ENCODE measurements at places on chromosomes 1 and 21.
A peak's percentile ranks its signal among the peaks of the same experiment; 100 is the strongest.

DNA sequence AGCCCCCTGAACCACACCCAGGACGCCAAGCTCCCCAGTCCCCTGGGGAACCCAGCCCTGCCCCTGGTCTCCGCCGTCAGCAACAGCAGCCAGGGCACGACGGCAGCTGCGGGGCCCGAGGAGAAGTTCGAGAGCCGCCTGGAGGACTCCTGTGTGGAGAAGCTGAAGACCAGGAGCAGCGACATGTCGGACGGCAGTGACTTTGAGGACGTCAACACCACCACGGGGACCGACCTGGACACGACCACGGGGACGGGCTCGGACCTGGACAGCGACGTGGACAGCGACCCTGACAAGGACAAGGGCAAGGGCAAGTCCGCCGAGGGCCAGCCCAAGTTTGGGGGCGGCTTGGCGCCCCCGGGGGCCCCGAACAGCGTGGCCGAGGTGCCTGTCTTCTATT is 42.7 kb upstream of the ARHGEF16 start:
- DNase-seq, result no peak

GRCh38 chr1:231986631-231987336 is 360.2 kb downstream of the DISC1 start:
- DNase-seq, result no peak

DNA sequence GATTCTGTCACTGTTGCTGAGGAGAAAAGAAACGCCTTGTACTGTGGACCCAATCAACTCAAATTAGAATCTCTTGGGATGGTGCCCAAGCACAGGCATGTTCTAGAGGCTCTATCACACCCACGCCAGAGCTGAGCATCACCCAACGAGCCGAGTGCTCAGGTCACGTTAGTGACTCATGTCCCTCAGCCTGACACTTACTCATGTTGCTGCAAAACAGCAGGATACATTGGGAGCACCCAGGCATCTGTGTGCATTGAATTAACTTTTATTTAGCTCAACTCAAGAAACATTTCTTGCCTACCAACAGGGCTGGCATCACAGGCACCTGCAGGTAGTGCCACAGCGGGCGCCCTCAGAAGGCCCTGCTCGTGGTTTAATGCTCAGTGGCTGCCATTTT is 149.8 kb downstream of the ETS2 start:
- DNase-seq, result no peak

DNA sequence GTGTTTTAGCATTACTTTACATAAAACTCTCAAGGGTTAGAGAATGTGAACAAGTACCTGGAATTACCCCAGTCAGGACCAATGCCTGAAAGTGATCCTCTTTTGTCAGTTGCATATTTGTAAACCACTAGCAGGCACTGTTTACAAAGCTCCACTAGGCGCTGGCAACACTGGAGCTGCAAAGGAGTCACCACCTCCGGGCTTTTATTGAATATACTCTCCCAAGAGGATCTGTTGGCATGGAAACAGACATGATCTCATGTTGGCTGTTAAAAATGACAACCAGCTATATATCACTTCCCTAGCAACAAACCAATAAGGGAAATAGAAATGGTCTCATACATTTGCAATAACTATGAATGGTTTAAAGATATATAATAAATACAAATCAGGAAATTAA is 116.0 kb downstream of the TTLL7 start:
- no peak for DNase-seq

DNA sequence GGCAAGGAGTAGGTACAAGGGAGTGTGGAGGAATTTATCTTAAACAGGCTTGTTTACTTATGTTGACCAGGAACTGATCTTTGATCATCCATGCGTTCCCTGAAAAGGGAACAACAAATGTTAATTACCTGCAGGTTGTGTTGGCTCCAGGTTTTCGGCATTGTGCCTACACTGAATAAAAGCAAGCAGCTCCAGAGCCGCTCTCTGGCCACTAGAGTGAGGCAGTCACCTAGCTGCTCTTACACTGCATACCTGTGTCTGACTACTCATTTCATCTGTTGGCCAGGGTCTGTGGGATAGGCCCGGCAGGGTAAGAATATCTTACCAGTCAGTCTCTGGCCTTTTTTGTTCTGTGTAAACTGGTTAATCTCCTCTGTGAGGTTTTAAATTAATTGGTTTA is 183.6 kb downstream of the HFM1 start:
- no peak for DNase-seq

- DNase-seq, result peak; percentile 2
These were observed 729 bp downstream of the APP start for GRCh38 chr21:26169611-26170470.

GRCh38 chr1:192489047-192489446 is 86.5 kb upstream of the RGS1 start:
- no peak for DNase-seq

- DNase-seq, result no peak
These were observed 2.1 kb downstream of the C1orf35 start for GRCh38 chr1:228100822-228101613.

DNA sequence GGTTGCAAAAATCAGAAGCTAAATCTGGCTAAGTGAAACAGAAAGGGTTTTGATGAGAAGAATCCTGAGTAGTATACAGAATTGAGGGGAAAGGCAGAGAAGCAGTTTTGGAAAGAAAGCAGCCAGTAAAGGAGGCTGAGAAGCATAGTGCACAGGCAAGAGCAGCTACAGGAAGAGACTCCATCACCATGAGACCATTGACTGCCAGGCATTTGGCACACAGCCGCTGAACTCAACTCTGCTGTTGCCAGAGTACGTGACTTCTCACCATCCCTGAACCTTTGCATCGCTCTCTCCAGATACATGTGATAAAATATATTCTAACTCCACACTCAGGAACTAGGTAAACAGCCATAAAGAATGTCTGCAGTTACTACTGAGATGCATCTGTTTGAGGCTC is 128.3 kb upstream of the C1orf21 start:
- no peak for DNase-seq

DNA sequence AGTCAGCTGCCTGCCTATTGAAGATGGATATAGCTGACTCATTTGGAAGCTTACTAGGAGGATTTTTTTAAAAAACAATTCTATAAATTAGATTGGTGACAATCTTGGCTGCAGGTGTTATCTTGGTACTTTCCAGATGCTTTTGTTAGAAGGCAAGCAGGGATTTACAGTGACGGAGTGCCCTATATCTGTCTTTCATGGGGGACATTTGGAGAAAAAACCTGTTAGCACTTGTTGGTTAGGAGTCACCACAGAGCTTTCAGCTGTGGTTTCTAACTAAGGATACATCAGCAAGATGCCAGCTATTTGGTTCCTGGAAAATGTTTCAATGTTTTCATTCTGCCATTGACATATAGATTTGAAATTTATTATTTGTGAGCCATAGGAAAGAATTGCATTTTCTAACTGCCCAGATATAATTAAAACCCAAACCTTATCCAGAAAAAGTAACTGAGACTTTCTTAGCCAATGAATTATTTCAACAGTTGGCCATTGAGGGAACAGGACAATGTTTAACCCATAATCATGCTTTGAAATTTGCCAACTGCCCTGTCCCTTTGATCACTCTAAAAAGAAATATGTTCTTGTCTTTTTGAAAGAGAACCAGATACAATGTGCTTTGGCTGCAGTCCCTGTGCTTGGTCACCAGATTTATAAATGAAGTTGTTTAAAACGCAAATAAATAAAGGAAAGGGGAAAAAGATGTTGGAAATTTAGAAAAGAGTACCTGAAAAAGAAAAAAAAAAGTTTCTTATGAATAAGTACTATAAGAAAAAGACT is 761.0 kb upstream of the CXADR start:
- DNase-seq, result no peak

DNA sequence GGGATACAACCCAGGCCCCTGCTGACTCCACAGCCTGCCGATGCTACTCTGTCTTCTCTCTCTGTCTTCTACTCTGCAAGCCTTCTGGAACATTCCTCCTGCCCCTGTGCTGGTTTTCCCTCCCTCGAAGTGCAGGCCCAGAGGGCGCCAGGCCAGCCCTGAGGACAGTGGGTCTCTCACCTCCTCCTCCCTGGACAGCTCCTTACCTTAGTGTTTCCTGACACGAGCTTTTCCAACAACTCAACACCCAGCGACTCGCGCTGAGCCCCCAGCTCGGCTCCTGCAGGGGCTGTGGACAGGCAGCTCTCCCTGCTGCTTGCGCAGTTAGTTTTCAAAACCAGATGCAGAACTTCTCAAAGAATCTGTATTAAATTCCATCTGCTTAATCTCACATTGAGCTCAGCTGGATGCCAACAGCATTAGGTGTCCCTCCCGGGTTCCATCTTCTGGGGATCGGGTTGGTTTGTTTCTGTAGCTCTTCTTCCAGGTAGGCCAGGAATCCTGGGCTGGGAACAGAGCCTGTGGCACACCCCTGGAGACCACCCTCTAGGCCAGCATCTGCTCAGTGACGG is 54.2 kb downstream of the PTPRU start:
- DNase-seq, result no peak

GRCh38 chr1:94539496-94539895 is 2.1 kb downstream of the F3 start:
- DNase-seq, result no peak

DNA sequence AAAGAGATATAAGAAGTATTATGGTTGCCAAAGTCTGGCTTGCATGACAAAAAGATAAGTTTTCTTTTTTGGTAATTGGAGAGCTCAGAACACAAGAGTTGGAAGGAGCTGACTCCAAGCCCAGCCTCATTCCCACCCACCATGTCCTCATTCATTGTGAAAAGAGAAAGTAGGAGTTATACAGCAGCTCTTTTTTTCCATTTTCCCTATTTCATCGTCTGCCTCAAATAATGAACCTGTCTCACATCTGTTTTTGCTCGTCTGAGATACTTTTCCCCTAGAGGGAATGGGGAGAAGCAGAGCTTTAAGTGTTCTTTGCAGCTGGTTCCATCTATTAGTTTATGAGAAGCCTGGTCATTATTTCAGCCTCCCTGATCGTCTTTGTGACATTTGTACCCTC is 34.7 kb downstream of the AGT start:
- no peak for DNase-seq

DNA sequence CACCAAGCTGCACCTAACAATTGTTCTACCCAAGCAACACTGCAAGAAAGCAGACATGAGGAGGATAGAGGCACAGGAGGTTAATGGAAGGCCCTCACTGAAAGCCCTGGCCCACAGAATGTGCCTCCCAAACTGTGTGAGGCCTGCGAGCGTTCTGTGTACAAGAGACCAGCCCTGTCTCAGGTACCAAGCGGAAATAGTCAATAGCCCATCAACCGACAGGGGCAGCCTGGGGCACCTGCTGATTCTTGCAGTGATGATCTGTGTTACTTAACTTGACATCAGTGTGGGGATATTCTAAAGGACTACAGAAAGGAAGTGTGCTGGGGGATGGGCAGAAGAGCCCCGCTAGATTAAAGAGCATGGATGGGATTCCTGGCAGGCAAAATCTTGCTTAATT is 392.4 kb downstream of the KCNH1 start:
- no peak for DNase-seq

- no peak for DNase-seq
These were observed 23.5 kb upstream of the CR2 start for GRCh38 chr1:207430602-207431001.

DNA sequence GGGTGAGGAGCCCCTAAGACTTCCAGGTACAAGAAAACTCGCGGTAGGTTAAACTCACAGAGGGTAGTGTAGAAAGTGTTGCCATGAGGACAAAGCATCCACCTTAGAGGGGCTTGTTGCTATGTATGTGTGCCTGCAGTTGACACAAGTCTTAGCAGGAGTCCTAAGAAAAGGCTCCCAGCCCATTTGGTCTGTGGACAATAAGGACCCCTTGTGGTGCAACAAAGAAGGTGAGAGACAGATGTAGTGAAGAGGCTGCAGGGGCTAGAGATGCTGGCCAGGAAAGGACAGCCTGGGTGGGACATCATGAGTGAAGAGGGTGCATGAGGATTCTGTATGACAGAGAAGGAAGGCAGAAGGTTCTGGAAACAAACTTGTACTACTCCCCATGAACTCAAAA is 36.3 kb upstream of the IL10 start:
- no peak for DNase-seq

DNA sequence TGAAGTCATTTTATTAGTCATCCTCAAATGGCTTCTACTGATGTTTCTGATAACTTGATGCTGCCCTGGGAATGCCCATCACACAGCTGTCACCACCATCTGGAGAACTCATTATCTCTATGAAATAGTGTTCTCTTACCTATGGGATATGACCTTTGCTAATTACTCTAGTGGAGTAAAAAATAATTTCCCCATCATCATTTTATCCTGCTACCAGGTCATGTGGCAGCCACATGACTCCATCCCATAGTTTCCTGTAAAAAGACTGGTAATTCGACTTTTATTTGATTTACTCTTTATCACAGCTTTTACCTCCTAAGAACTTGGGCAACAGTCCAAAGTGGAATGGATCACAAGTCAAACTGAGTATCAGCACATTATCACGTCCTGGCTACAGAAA is 76.1 kb upstream of the USP25 start:
- DNase-seq, result no peak

DNA sequence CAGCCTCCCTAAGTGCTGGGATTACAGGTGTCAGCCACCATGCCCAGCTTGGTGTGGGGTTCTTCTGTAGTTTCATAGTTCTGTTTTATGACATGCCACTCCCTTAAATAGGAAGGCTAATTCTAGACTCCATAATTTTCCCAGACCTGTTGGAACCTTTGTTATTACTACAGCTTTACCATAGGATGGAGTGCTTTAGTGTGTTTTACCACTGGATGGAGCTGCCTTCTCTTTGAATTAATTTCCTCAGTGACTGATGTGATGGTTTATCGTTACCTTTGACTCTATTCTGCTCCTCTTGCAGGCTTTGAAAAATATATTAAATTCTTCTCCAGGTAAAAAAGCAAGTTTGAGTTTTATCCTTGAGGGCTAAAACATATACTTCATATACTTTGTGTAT is 84.6 kb upstream of the NEK7 start:
- DNase-seq, result no peak

GRCh38 chr1:6811583-6811982 is 26.3 kb downstream of the CAMTA1 start:
- no peak for DNase-seq

GRCh38 chr1:9882296-9882944 is 27.6 kb downstream of the CTNNBIP1 start:
- DNase-seq, result no peak

GRCh38 chr1:191582169-191582568 is 576.1 kb upstream of the RGS18 start:
- DNase-seq, result no peak

- no peak for DNase-seq
These were observed 58.5 kb downstream of the FOXO6 start for GRCh38 chr1:41419584-41420295.

DNA sequence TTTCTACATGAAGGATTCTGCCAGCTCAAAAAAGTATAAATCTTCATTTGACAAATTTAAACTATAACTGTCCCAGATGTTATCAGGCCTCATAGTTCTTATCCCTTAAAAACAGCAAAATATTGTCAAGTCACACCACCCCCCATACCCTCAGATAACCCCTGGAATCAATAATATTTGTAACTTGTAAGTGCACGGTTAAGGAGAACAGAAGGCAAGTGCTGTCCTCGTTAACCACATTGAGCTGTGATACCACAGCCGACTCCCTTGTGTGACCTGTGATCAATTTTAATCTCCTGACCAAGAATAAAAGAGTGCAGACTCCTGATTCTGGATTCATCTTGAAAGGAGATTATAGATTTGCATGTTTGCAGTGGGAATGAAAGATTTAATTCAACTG is 310.7 kb downstream of the DPYD start:
- no peak for DNase-seq

Measured in activated CD4-positive, CD25-positive, alpha-beta regulatory T cell (primary cell).